ENCODE measurements at places on chromosomes 3 and 15. TPM values are rescaled to one million over a fixed set of nuclear protein-coding genes. Genes with fewer than 3 reads are reported as not detected.

GRCh38 chr15:75104804-75105557, 81.6 kb downstream of the PPCDC start:
- no peak for DNase-seq

- no peak for DNase-seq
Measured at GRCh38 chr3:16132928-16133327, 41.6 kb upstream of the GALNT15 start.

GRCh38 chr15:73232776-73233175, 136.0 kb downstream of the HCN4 start:
- no peak for DNase-seq

GRCh38 chr15:90989040-90989768, 5.1 kb downstream of the PRC1 start:
- DNase-seq, result no peak

- no peak for DNase-seq
Measured at GRCh38 chr15:54011656-54012055, 33.4 kb downstream of the UNC13C start.

- DNase-seq, result no peak
Measured at GRCh38 chr3:141546586-141546985, 59.8 kb downstream of the RASA2 start.

GRCh38 chr3:104510131-104510849, 856.4 kb upstream of the ALCAM start:
- no peak for DNase-seq

- no peak for DNase-seq
Measured at GRCh38 chr3:168407381-168407780, 311.7 kb upstream of the GOLIM4 start.

GRCh38 chr3:131530388-131530787, 27.6 kb upstream of the MRPL3 start:
- no peak for DNase-seq

- DNase-seq, result peak; percentile 46
Measured at GRCh38 chr3:115217678-115218451, 70.8 kb upstream of the ZBTB20 start.

DNA sequence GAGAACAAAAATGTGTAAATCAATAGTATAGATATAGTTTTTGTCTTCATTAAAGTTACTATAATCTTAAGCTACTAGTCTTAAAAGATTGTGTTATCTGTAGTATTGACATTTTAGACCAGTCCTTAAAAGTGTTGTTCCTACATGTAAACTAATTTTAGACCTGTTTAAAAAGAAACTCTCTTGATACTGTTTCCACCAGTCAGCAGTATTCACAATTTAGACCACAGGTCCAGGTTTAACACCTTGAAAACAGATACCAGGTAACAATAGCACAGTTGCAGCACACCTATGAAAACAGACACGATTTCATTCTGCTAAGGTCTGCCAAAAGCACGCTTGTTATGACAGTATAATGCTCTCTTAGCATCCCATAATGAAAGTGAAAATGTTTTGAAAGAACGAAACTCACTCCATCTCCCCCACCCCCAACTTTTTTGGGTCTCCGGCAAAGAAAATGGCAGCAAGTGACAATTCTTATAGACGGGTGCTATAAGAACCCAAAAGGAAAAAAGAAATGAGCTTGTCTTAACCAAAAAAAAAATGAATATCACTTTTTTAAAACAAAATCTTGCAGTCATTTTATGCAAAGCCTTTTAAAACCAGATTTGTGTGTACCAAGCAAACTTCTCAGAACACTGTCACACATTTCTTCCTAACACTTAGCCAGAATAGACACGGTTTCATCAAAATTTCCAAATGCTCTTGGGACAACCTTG, 1.6 kb downstream of the EIF4E3 start:
- no peak for DNase-seq

DNA sequence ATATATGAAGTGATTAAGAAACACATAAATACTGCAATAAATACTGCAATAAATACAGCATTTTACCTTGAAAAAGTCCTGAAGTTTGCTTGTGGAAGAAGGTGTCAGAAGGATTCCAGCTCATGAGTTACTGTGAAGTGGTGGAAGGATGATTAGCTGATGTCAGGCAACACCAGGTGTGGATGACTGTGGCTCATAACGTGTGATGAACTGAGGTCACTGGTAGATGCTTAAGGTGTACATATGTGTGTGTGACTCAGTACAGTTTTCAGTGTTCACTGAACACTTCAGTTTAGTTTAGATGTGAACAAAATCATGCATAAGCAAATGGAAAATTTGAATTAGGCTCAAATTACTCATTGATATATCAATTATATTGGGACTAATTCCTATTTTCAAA, 1045.0 kb downstream of the NTRK3 start:
- no peak for DNase-seq

- no peak for DNase-seq
Measured at GRCh38 chr3:194407423-194407822, 8.4 kb upstream of the GP5 start.

- no peak for DNase-seq
Measured at GRCh38 chr3:124467980-124468902, 262.0 kb upstream of the UMPS start.

DNA sequence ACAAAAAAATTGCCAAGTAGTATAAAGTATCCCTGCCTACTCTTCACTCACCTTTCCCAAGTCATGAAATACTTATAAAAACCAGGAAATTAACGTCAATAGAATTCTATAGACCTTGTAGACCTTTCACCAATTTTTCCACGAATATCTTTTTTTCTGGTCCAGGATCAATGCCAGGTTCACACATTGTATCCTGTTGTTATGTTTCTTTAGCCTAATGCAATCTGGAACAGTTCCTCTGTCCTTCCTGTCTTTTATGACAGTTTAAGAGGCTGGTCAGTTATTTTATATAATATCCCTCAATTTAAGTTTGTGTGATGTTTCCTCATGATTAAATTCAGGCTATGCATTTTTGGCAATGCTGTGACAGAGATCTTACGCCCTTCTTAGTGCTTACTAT, 63.2 kb upstream of the MAGI1 start:
- no peak for DNase-seq

- DNase-seq, result no peak
Measured at GRCh38 chr15:100732211-100733055, 130.0 kb downstream of the ASB7 start.

DNA sequence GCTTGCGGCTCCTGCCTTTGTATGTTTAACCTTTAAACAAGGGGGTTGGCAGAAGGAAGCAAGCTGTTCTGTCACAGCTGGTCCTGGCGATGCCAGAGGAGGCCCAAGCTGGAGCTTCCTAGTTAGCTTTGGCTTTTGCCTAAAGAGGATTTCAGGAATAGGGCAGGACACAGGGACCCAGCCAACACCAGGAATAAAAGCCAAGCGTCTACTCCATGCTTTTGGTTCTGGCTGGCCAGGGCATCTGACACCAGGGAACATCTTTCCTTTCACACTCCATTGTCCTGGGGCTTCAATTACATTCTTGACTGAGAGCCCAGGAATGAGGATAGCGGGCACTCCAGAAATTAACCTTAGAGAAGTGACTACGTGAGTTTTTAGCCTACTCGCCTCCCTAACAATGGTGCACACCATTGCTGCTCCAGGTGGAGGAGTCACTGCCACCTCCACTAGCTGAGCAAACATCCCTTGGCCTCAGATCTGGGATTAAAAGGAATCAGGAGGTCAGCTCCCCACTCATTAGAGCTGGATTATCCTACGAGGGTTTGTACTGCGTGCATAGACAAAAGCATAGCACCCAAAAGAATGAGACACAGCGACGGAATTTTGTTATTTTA, 38.2 kb downstream of the TPM1 start:
- DNase-seq, result no peak

DNA sequence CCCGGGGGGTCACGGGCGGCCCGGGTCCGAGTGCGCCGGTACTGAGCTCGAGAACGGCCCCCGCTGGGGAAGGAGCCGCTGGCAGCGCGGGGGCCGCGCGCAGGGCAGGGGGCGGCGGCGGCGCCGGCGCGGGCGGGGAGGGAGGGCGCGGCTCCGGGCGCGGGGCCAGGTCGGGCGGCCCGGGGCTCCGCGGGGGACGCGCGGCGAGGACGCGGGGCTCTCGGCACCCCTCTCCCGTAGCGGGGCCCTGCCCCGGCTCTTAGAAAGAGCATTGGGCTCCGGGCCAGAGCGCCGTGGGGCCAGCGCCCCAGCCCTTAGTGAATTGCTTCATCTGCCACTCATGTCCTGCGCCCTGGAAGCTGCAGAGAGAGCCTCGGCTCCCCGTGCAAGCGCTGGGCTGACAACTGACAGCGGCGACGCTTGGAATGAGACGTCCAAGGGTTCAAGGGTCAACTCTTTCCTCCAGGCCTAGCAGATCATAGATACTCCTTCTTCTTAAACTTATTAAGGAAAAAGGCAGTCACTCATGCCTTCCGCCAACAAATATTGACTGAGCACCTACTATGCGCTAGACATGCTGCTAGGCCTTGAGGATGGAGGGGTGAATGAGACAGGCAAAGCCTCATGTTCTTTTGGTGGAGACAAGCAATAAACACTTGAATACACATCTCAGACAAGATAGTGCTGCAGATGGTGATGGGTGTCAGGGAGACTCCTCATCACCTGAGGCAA, 140.8 kb downstream of the SMAD6 start:
- peak; percentile 92 for DNase-seq

DNA sequence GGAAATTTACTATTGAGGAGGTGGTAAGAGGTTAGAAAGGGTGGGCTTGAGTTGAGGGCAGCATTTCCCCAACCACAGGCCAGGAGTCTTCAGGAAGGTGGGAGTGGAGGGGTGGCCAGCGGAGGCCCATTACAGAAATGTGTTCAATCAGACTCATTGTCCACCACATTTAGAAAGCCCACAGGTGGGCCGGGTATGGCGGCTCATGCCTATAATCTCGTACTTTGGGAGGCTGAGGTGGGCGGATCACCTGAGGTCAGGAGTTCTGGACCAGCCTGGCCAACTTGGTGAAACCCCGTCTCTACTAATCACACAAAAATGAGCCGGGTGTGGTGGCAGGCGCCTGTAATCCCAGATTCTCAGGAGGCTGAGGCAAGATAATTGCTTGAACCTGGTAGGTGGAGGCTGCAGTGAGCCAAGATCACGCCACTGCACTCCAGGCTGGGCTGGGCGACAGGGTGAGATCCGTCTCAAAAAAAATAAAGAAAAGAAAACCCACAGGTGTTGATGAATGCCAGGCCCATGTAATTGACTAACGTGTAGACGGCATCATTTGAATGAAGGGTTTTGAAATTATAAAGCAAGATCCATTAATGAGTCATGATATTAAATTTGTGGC, 12.2 kb upstream of the SYNM start:
- peak; percentile 73 for DNase-seq

GRCh38 chr3:9780458-9780812, 10.7 kb upstream of the CAMK1 start:
- no peak for DNase-seq

- DNase-seq, result no peak
Measured at GRCh38 chr15:93759629-93760028, 471.7 kb upstream of the MCTP2 start.

GRCh38 chr15:34364041-34364440, 3.0 kb downstream of the LPCAT4 start:
- DNase-seq, result no peak

DNA sequence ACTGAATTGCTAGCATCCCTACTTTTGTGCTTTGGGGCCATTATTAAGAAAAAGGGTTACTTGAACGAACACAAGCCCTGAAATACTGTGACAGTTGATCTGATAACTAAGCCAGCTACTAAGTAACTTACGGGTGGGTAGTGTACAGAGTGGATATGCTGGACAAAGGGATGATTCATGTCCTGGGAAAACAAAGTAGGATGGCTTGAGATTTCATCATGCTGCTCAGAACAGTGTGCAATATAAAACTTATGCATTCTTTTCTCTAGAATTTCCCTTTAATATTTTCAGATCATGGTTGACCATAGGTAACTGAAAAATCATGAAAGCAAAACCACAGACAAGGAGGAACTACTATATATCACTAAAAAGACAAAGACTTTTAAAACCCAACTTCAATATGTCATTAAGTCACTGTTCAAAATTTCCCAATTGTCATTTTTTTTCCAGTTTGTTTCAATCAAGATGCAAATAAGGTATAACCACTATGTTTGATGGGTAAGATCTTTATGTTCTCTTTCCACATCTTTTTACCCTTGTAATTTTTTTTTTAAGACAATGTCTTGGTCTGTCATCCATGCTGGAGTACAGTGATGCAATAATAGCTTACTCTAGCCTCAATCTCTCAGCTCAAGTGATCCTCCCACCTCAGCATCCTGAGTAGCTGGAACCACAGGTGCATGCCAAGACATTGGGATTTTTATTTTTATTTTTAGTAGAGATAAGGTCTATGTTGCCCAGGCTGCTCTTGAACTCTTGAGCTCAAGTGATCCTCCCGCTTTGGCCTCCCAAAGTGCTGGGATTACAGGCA, 67.7 kb downstream of the IFT80 start:
- DNase-seq, result no peak

DNA sequence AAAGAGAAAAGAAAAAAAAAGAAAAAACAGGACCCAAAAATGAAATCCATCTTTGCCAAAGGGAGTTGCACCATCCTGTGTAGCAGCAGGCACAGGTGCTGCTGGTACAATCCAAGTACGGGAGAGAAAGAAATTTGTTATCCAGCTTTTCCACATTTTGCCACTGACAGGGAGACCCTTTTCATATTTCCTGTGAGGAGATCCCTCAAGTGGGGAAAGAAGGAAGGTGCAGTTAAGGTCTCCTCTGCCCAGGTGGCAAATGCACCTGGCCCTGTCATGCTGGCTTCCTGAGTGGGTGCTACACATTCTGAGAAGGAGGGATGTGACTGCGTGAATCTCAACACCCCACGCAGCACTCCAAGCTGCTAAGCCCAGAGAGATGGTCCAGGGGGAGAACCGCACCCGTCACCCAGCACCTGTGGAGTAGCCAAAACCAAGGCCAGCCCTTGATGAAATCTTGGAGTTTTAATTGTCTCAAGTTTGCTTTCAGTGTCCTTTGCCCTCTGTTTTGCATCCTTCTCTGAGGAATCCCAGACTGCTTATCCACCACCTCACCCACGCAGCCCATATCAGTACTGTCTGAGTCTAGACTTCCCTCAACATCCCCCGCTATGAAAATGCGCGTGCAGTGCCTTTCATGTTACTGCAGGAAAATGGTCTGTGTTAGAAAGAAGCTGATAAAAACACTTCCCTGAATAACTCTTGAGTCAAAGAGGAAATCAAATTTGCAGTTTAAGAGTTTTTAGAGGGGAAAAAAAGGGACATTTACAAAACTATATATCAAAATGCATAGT, 141.9 kb upstream of the THBS1 start:
- no peak for DNase-seq

GOLGA8S gene
- 0.60 TPM for total RNA-seq

CHST2 gene
- 2.5 TPM for total RNA-seq

PAQR9 gene
- not detected for total RNA-seq

DAZL gene
- not detected for total RNA-seq

EOMES gene
- 0.24 TPM for total RNA-seq

KLHL40 gene
- total RNA-seq, result not detected

CPA3 gene
- total RNA-seq, result 7.1 TPM

ALDH1A3 gene
- 26.6 TPM for total RNA-seq

MESP2 gene
- 0.32 TPM for total RNA-seq

LRRC31 gene
- total RNA-seq, result not detected

CEP19 gene
- 1.3 TPM for total RNA-seq

SOX2 gene
- 0.29 TPM for total RNA-seq

NTRK3 gene
- 94.1 TPM for total RNA-seq

Data from posterior vena cava (tissue), 2 donors.